Foreskin keratinocyte (primary cell): ENCODE measurements at places on chromosomes 3 and 15. TPM values are rescaled to one million over a fixed set of nuclear protein-coding genes. Genes with fewer than 3 reads are reported as not detected.
A peak's percentile ranks its signal among the peaks of the same experiment; 100 is the strongest.

- DNase-seq = no peak
Observed at GRCh38 chr15:63530752-63531299, 26.4 kb downstream of the USP3 start.

The KATNBL1 gene
- 40.5 and 46.2 TPM in 2 replicates for total RNA-seq

The NPAP1 gene
- not detected in 2 replicates for total RNA-seq

The IMPG2 gene
- 0.03 and 0.04 TPM in 2 replicates for total RNA-seq

The CHL1 gene
- total RNA-seq = not detected in 2 replicates

- no peak for DNase-seq
Observed at GRCh38 chr15:71611553-71612396, 198.6 kb upstream of the NR2E3 start.

- no peak for DNase-seq
Observed at GRCh38 chr3:4528320-4528719, 35.2 kb downstream of the ITPR1 start.

The RNF7 gene
- 81.6 and 86.2 TPM in 2 replicates for total RNA-seq

DNA sequence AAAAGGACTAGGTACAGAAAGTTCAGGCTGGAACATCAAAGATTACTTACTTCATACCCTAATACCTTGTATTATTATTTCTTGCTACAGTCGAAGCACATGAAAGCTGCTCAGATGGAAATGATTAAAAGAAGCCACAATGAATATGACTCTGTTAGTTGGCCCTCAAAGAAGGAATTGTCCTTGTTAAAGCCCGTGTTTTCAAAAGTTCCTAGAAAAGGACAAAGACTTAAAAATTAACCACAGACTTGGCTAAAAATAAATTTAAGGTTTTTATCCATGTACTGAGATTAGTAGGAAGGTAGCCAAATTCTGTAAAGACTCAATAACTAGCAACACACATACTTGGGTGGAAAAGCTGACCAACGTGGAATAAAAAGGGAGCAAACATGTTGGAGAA is 251.0 kb upstream of the RARB start:
- DNase-seq = no peak

DNA sequence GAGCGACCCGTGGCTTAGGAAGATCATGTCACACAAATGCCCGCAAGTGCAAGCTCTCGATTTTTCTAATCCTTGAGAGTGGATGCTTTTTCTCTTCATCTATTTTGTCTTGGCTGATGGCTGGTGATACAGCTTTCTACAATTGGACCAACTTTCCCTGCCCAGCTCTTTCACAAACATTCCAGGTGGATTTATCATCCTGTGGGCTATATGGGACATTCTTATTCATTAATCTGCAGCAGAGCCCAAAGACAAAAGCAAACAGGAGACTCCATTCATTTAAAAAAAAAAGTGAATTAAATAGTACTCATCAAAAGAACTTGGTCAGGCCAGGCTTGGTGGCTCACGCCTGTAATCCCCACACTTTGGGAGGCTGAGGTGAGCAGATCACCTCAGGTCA is 14.2 kb upstream of the TSEN2 start:
- DNase-seq = peak; percentile 20

The CGGBP1 gene
- total RNA-seq = 46.5 and 49.7 TPM in 2 replicates

DNA sequence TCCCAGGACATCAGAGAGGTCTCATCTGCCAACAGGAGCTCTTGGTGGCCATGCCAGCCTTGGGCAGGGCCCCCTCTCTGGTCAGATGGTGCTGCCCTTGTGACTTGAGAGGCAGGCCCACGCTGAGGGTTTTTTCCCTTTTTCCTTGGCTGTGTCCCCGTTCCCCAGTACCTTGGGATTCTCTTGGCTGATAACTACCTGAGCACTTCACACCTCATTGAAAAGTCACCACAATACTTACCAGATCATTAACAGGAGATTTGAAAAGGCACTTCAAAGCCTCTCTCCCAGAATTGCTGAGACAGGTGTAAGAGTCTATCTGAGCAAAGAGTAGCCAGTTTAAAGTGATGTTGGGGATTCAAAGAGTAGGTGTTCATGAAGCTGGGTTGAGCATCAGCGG is 15.1 kb upstream of the TMEM158 start:
- DNase-seq = no peak

The STRA6 gene
- total RNA-seq = not detected in 2 replicates

GRCh38 chr15:65957451-65957850 is 88.2 kb downstream of the RAB11A start:
- DNase-seq = no peak
